ENCODE measurements at places on chromosomes 13 and 19. TPM values are rescaled to one million over a fixed set of nuclear protein-coding genes. Genes with fewer than 3 reads are reported as not detected.

DNA sequence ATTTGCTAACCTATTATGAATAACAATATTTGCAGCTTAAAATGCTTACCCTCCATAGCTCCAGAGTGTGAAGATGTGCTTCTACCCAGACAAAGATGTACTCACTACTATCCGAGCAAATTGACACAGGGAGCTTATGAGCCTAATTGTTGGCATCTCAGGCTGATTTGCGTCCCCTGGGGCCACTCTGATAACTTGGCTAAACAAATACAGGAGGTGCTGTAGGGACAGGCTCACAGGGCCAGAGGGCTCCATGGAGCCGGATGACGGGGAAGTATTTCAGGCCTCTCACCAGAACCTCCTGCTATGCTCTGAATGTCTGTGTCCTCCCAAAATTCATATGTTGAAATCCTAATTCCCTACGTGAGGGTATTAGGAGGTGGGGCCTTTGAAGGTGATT lies 26.7 kb upstream of the C19orf12 start:
- no peak for DNase-seq
- H3K27me3 ChIP-seq: peaks cover 28% of the 10 kb centered on the region
- no peak overlapping the region for H3K4me3 ChIP-seq
- no peak overlapping the region for H3K27ac ChIP-seq
- H3K4me1 ChIP-seq: no peaks in the 10 kb centered on the region

DNA sequence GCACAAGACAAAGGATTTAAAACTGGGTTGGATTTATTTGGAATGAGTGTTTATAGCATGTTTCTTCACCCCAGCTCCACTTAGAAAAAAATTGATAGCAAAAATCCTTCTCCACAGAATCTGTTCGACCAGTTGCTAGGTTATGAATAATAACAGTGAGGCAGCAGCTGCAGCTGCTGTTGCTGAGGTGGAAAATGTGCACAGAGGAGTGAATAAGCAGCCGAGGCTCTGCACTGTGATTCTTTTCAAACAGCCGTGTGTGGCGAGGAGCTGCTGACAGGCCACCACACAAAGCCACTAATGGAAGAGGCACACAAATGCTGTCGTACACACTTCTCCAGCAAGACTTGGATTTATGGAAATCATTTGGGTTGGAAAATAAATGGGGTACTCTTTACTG lies 6.4 kb upstream of the RASL11A start:
- H3K4me1 ChIP-seq: peaks cover 28% of the 10 kb centered on the region
- H3K36me3 ChIP-seq: peaks cover 24% of the 10 kb centered on the region
- peak overlapping the region; percentile 68 for H3K27ac ChIP-seq
- DNase-seq: no peak
- H3K27me3 ChIP-seq: no peaks in the 10 kb centered on the region

KANK3 gene
- 36.0 TPM for total RNA-seq

DNA sequence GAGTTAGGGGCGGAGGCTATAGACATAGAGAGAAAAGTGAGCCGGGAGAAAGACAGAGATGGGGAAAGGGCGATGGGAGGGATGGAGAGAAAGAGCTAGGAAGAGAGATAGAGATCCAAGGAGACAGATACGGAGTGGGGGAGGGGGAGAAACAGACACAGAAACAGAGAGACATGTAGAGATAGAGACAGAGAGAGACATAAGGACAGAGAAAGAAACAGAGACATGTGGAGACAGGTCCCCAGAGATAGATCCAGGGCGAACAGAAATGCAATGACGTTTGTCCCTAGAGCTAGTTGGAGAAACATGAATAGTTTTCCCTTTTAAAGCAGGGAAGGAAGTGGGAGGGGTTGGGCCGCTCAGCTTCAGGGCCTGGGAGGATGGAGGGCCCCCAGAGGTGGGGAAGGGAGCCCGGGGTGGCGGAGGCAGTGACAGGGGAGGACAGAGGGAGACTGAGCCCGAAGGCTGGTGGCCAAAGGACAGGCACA lies 4.6 kb downstream of the PPP1R14A start:
- H3K27ac ChIP-seq: peak overlapping the region; percentile 92
- DNase-seq: no peak
- peaks cover 88% of the 10 kb centered on the region for H3K4me1 ChIP-seq
- peaks cover 8% of the 10 kb centered on the region for H3K27me3 ChIP-seq
- H3K36me3 ChIP-seq: no peaks in the 10 kb centered on the region
- peak overlapping the region; percentile 72 for H3K4me3 ChIP-seq

- H3K4me3 ChIP-seq: peak overlapping the region; percentile 43
- H3K36me3 ChIP-seq: no peaks in the 10 kb centered on the region
- no peaks in the 10 kb centered on the region for H3K27me3 ChIP-seq
- peak overlapping the region; percentile 58 for H3K27ac ChIP-seq
- H3K4me1 ChIP-seq: peaks cover 10% of the 10 kb centered on the region
Observed at GRCh38 chr13:75760131-75761021, 124.2 kb downstream of the LMO7 start.

DNA sequence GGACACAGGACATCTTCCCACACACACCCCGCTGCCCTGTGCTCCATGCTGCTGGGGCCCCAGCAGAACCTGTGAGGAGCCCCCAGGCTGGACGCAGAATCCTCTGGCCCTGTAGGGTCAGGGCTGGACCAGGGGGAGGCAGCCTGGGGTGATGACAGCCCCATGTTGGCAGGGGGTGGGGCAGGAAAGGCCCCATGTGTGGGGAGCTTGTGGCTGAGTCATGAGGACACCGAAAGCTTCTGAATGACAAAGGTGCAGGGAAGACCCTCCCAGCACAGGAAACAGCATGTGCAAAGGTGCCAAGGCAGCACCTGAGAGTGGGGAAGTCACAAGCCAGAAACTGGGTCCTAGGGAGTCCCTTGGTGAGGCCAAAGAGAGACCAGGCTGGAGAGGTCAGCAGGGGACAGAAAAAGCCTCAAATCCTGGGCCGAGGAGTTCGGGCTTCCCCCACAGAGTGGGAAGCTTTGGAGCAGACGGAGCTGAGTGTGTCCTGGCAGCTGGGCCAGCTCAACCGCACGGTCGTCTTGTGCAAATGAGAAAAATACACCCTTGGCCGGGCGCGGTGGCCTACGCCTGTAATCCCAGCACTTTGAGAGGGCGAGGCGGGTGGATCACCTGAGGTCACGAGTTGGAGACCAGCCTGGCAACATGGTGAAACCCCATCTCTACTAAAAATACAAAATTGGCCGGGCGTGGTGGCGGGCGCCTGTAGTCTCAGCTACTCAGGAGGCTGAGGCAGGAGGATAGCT lies 17.5 kb downstream of the ATP8B3 start:
- DNase-seq: no peak
- H3K4me1 ChIP-seq: peaks cover 4% of the 10 kb centered on the region
- H3K4me3 ChIP-seq: no peak overlapping the region
- H3K27ac ChIP-seq: no peak overlapping the region

- no peak overlapping the region for H3K4me3 ChIP-seq
- H3K27me3 ChIP-seq: no peaks in the 10 kb centered on the region
- DNase-seq: peak; percentile 64
- no peaks in the 10 kb centered on the region for H3K4me1 ChIP-seq
Observed at GRCh38 chr13:45688577-45688976, 13.5 kb upstream of the CBY2 start.

NOVA2 gene
- 1.2 TPM for total RNA-seq

DNA sequence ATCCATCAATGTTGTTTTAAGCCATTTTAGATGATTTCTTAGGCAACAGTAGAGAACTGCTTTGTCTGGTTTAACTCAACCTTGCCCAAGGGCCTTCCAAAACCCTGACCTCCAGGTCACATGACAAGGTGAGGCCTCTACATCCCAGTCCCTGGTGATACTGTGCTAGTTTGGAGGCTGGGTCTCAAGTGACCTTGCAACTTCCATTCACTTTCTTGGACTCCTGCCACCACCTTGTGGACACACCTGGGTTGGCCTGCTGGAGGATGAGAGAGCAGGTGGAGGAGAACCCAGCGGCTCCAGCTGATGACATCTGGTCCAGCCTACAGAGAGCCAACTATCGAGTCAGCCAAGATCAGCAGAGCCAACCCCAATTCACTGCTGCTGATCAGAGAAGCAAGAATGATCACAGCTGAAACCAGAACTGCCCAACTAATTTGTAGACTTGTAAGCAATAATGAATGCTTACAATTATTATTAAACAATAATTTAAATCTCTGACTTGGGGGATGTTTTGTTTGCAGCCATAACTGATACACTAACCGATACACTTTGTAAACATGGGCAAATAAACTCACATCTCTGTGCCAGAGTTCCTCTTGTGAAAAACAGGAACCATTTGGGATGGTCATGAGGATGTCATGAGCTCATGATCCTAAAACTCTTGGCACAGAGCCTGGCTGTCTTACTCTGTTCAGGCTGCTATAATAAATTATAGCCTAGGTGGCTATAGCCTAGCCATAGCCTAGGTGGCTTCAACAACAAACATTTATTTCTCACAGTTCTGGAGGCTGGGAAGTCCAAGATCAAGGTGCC lies 11.5 kb downstream of the FAM187B start:
- no peak for DNase-seq
- no peaks in the 10 kb centered on the region for H3K36me3 ChIP-seq
- H3K27ac ChIP-seq: no peak overlapping the region
- no peaks in the 10 kb centered on the region for H3K27me3 ChIP-seq

LCP1 gene
- 11.9 TPM for total RNA-seq

DNA sequence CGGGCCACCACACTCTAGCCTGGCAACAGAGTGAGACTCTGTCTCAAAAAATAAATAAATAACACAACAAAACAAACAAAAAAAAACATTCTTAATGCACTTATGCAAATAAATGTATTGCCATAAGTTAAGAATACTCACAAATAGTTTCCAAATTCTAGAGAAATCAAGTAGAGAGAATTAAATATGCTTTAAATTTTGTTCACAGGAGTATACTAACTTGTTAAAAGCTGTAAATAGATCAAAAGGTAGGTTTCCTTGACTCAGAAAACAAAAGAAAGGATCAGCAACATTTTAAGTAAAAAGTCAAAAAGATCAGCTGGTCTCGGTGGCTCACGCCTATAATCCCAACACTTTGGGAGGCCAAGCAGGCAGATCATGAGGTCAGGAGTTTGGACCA lies 50.5 kb upstream of the ZNF429 start:
- no peaks in the 10 kb centered on the region for H3K27me3 ChIP-seq
- no peaks in the 10 kb centered on the region for H3K36me3 ChIP-seq
- H3K27ac ChIP-seq: no peak overlapping the region
- H3K4me1 ChIP-seq: no peaks in the 10 kb centered on the region
- no peak for DNase-seq

CYP2A6 gene
- total RNA-seq: not detected

CERS1 gene
- 1.2 TPM for total RNA-seq

DNA sequence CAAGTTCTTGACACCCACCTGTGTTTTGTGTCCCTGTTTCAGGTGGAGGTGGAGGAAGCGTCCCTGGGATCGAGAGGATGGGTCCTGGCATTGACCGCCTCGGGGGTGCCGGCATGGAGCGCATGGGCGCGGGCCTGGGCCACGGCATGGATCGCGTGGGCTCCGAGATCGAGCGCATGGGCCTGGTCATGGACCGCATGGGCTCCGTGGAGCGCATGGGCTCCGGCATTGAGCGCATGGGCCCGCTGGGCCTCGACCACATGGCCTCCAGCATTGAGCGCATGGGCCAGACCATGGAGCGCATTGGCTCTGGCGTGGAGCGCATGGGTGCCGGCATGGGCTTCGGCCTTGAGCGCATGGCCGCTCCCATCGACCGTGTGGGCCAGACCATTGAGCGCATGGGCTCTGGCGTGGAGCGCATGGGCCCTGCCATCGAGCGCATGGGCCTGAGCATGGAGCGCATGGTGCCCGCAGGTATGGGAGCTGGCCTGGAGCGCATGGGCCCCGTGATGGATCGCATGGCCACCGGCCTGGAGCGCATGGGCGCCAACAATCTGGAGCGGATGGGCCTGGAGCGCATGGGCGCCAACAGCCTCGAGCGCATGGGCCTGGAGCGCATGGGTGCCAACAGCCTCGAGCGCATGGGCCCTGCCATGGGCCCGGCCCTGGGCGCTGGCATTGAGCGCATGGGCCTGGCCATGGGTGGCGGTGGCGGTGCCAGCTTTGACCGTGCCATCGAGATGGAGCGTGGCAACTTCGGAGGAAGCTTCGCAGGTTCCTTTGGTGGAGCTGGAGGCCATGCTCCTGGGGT lies 16.7 kb downstream of the PRAM1 start:
- H3K36me3 ChIP-seq: peaks cover 97% of the 10 kb centered on the region
- no peak overlapping the region for H3K4me3 ChIP-seq
- DNase-seq: no peak
- H3K27ac ChIP-seq: no peak overlapping the region
- peaks cover 35% of the 10 kb centered on the region for H3K4me1 ChIP-seq
- H3K27me3 ChIP-seq: no peaks in the 10 kb centered on the region

GRCh38 chr13:27018344-27018861 lies 153.2 kb downstream of the USP12 start:
- no peak for DNase-seq
- H3K27me3 ChIP-seq: no peaks in the 10 kb centered on the region
- H3K4me3 ChIP-seq: no peak overlapping the region
- no peak overlapping the region for H3K27ac ChIP-seq
- no peaks in the 10 kb centered on the region for H3K36me3 ChIP-seq
- H3K4me1 ChIP-seq: no peaks in the 10 kb centered on the region

- H3K27me3 ChIP-seq: no peaks in the 10 kb centered on the region
- no peak for DNase-seq
- no peak overlapping the region for H3K4me3 ChIP-seq
- no peak overlapping the region for H3K27ac ChIP-seq
- H3K4me1 ChIP-seq: peaks cover 19% of the 10 kb centered on the region
Observed at GRCh38 chr19:5588906-5589676, 21.3 kb upstream of the TINCR start.

GFY gene
- total RNA-seq: not detected

BSG gene
- 396 TPM for total RNA-seq

MAP1S gene
- total RNA-seq: 24.1 TPM

GRCh38 chr13:59000770-59001169 lies 1163.0 kb downstream of the DIAPH3 start:
- no peak overlapping the region for H3K27ac ChIP-seq
- no peaks in the 10 kb centered on the region for H3K36me3 ChIP-seq
- DNase-seq: no peak
- no peaks in the 10 kb centered on the region for H3K4me1 ChIP-seq

UGGT2 gene
- 31.6 TPM for total RNA-seq

DNA sequence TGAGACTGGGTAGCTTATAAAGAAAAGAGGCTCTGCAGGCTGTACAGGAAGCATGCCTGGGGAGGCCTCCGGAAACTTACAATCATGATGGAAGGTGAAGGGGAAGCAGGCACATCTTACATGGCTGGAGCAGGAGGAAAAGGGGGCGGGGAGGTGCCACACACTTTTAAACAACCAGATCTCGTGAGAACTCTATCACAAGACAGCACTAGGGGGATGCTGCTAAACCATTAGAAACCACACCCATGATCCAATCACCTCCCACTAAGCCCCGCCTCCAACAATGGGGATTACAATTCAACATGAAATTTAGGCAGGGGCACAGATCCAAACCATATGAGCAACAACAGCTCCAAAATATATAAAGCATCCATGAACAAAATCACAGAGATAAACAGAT lies 46.5 kb upstream of the GTF2F2 start:
- H3K36me3 ChIP-seq: no peaks in the 10 kb centered on the region
- no peak overlapping the region for H3K27ac ChIP-seq
- DNase-seq: no peak
- no peaks in the 10 kb centered on the region for H3K27me3 ChIP-seq
- no peak overlapping the region for H3K4me3 ChIP-seq
